ENCODE measurements at places on chromosomes 1 and 21.

DNA sequence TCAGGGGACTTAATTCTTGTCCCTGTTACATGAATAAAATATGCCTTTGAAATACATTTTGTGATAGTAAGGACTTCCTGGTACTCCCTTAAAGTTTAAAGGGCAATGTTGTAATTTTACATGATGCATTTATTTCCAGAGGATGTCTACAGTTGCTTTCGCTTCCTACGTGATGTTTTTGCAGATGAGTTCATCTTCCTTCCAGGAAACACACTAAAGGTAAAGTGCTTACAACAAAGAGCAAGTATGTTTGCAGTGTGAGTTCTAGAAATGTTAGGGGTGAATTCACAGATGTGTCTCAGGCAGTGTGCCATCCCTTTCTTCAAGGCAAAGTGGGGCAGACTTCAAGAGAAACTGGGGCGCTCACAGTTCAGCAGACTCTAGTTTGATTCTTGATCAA, 31.2 kb downstream of the GNPAT start:
- peak overlapping the region; percentile 22 for H3K4me3 ChIP-seq
- no peaks in the 10 kb centered on the region for H3K27me3 ChIP-seq
- peaks cover 47% of the 10 kb centered on the region for H3K36me3 ChIP-seq
- peak overlapping the region; percentile 98 for H3K27ac ChIP-seq
- DNase-seq: no peak

DNA sequence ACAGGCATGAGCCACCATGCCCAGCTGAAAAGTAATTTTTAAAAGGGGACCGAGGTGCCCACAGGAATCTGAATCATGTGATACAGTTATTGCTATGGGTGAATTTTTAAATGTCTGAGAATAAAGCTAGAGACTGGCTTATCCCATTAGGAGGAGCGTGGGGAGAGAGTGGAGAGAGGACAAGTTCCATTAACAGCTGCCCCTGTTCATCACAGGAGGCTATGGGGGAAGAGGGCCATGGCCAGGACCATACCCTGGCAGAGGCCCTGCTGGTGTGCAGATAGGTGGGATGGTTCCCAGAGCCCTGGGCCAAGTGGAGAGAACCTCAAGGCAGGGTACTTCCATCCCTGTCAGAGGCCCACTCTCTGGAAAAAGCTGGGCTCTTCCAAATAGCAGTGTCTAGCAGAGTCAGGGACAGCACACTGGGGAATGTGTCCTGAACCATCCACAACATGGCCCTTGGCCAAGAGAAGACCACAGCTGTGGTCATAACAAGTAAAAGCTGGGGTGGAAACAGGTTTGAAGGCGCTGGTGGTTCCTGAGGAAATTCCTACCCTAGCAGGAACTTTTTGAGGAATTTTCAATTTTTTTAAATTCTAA, 13.7 kb upstream of the ZNF691 start:
- H3K4me3 ChIP-seq: no peak overlapping the region
- H3K27ac ChIP-seq: no peak overlapping the region
- peaks cover 2% of the 10 kb centered on the region for H3K36me3 ChIP-seq

GRCh38 chr1:239995281-239995680, 96.4 kb upstream of the FMN2 start:
- H3K36me3 ChIP-seq: no peaks in the 10 kb centered on the region
- no peak overlapping the region for H3K4me3 ChIP-seq
- H3K27me3 ChIP-seq: peaks cover 57% of the 10 kb centered on the region
- DNase-seq: no peak
- peaks cover 1% of the 10 kb centered on the region for H3K4me1 ChIP-seq

DNA sequence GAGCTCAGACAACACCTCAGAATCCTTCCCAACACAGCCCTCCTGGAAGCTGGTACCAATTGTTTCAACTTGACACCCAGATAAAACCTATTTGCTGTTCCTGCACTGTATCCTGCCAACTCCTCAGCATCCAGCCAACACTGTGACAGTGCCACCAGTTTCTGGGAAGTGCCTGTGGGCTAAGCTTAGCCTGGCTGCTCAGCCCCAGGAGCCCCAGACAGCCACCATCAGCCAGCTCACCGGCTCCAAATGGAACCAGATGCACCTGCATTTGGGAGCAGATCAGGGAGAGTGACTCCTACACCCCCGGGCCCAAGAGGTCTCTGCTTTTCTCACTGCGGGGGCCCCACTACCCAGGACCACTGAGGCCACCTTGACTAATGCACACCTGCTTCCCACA, 24.9 kb downstream of the KCNN3 start:
- H3K27ac ChIP-seq: no peak overlapping the region
- H3K4me3 ChIP-seq: no peak overlapping the region
- no peaks in the 10 kb centered on the region for H3K27me3 ChIP-seq
- H3K36me3 ChIP-seq: no peaks in the 10 kb centered on the region
- DNase-seq: no peak

DNA sequence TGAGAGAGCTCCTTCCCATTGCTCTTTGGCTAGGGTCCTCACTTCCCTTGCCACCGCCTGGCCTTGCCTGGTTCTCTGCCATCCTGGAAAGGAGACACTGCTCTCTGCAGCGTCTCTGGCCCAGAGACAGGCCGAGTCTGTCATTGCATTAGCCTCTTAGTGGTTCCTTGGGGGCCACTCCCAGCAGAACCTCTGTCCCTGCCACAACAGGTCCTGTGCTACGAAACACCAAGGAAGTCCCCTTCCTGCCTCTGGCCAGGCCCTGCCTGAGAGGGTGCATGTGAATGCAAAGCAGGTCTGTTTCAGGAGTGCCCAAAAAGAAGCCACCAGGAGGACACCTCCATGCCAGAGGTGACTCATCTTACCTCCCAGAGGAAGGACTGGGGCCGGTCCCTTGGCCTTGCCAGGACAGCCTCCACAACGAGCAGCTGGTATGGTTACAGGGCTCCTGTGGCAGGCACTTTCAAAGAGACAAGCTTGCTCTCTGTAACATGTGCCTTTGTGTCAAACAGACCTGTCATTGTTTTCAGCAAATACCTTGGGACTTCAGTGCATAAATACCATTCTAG, 59.6 kb downstream of the VPS26C start:
- H3K4me1 ChIP-seq: peaks cover 19% of the 10 kb centered on the region
- no peaks in the 10 kb centered on the region for H3K27me3 ChIP-seq
- H3K4me3 ChIP-seq: peak overlapping the region; percentile 62

DNA sequence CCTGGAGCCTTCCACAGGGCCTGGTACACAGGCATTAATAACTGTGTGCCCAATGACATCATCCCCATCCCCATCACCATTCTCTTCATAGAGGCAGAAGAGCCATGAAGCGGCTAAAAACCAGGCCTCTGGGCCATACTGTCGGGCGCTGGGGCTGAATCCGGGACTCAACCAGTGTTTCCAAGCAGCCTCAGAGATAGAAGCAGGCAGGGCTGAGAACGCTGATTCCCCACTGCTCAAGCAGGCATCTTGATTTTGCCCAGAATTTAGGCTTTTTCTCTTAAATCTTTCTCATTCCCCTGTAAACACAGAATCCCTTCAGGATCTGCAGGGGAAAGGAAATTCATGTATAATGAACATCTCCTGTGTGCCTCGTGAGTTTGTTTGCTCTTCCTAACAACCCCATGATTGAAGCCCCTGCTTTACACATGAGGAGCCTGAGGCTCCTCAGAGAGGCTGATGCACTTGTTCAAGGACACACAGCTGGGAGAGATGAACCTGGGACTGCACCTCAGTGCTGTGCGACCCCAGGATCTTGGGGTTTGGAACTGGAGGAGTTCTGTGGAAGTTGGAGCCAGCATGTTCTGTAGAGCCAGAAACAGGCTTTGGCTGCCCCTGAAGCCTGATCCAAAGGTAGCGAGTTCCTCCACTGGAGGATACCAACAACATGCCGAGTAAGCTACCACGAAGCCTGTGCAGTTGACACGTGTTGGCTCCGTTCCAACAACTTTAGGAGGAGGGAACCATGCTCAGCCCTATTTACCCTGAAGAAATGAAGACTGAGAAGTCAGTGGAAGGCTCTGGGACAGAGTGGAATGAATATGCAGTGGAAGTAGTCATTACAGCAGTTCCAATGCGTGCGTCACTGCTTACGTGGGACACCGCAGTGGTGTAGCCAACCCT, 55.5 kb downstream of the EDN2 start:
- no peaks in the 10 kb centered on the region for H3K36me3 ChIP-seq
- DNase-seq: no peak
- H3K4me3 ChIP-seq: no peak overlapping the region
- peaks cover 9% of the 10 kb centered on the region for H3K27me3 ChIP-seq
- H3K4me1 ChIP-seq: no peaks in the 10 kb centered on the region

DNA sequence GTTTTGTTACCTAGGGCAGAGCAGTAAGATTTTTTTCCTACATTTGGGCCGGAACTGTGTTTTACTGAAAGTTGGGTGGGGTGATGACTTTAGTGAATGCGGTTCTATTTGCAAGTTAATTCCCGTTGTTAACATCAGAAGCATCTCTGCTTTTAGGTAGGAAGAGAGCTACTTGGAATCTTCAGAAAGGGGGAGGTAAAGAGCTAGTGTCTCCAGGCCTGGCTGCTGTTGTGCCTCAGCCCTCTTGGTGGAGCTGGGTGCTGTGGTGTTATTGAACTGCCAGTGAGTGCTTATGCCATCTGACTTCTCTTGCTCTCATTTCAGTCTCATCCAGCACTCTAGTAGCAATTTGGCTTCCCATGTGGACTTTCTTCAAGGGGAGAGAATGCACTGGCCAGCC, 3.4 kb downstream of the KDM4A start:
- peak overlapping the region; percentile 23 for H3K27ac ChIP-seq
- peaks cover 21% of the 10 kb centered on the region for H3K36me3 ChIP-seq
- no peak for DNase-seq

DNA sequence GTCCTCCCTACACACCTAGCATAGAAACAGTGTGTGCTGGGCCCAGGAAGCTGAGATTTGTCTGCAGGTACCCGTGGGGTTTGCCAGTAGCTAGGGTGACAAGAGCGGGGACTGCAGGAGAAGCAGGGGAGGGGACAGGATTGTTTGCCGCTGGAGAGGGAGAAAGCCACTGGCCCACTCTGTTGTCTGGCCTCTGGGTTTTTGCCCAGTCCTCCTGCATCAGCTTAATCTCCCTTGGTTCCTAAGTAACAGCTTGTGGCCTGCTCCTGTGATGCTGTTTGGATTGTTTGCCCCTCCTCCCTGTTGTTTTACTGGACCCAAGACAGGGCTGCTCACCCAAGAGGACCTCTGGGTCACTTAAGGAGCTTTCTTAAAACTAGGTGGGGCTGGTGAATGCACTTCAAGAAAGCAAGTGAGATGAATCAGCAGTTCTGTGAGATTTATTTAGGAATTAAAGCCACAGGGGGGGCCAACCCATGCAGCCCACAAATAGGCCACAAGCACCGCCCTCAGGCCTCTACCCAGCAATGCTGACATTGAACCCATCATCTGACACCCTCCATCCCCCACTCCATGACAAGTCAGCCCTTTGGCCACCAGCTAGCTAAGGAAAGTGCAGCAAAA, 142.8 kb downstream of the ZZZ3 start:
- H3K4me3 ChIP-seq: no peak overlapping the region
- H3K36me3 ChIP-seq: peaks cover 6% of the 10 kb centered on the region

- H3K27ac ChIP-seq: peak overlapping the region; percentile 10
- peaks cover 8% of the 10 kb centered on the region for H3K4me1 ChIP-seq
- peak; percentile 79 for DNase-seq
- H3K27me3 ChIP-seq: peaks cover 3% of the 10 kb centered on the region
- H3K36me3 ChIP-seq: no peaks in the 10 kb centered on the region
These were observed 13.2 kb upstream of the HMGCL start for GRCh38 chr1:23838401-23838866.

GRCh38 chr1:111739925-111740765, 950 bp upstream of the INKA2 start:
- peak; percentile 30 for DNase-seq
- H3K4me1 ChIP-seq: peaks cover 18% of the 10 kb centered on the region
